HCEC 1CT (cell line): ENCODE measurements at places on chromosomes 16 and 17.

- no peak for DNase-seq
These were observed 212.6 kb downstream of the ABCC12 start for GRCh38 chr16:47943235-47943634.

DNA sequence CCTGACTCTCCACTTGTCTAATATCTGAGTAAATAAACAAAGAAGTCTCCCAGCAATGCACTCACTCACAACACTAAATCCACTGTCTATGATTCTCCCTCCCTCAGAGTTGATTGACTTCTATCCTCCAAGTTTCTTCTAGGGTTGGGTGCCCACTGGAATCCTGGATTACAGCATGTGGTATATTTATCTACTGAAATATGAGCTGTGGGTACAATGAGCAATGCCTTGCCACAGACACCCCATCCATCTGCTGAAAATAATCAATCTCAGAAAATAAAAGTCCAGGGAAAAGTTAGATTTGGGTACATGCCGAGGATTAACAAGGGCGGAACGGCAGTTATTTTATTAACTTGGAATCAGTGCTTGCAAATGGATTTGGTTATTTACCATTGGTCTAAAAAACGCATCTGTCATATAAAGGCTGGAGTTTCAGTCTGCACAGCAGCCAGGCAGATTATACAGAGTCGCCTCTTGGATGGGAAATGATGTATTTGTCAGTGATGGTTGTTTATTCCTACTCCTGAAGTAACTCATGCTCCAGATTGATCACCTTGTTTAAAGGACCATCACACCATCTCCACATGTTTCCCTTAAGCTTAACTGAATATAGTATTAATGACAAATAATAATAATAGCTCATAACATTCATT is 193.9 kb upstream of the SOX9 start:
- no peak for DNase-seq

GRCh38 chr17:49547566-49547965 is 28.1 kb upstream of the NXPH3 start:
- DNase-seq, result no peak

DNA sequence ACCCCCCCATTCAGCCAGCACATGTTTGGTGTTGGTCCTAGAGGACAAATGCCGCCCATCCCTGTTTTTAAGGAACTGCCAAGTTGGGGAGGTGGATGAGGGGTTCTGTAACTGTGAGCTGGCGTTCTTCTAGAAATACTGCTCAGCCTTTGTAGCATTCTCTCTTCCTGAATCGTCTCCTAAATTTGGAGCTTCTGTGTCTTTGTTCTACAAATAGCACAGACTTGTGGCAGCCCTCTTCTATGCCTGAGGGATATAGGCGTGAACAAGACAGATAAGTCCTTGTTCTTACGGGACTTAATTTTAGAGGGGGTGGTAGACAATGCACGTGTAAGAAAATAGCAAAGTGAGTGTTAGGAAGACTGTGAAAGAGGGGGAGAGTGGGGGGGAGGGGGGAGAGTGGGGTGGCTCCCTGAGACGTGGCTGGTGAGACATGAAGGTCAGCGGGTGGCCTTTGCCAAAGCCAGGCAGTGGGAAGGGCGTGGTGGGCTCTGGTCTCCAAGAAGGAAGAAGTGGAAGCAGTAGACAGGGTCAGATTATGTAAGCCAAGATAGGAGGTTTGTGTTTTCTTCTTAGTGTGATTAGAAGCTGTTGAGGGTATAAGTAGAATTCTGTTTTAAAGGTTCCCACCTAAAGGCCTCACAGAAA is 9.9 kb downstream of the MFSD11 start:
- no peak for DNase-seq

DNA sequence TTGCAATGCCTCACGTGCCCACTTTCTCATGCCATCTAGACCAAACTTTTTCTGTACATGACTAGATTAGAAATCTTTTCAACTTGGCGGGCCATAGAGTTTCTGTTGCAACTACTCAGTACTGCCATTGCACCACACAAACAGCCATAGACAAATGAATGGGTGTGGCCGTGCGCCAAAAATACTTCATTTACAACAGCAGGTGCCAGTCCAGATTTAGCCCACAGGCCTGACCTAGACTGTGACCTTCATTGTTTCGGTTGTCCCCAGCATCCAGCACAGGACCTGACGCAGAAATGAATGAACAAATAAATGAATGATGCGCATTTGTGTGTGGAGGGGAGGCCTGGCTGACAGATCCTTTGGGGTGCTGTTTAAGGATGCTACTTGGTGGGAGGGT is 14.3 kb upstream of the PDK2 start:
- DNase-seq, result no peak

GRCh38 chr17:64066716-64067115 is 46.3 kb upstream of the ICAM2 start:
- DNase-seq, result no peak

GRCh38 chr17:63774141-63774968 is at the start of gene DDX42:
TSS of gene DDX42 (plus strand) at chr17:63774170. CDS start at chr17:63787050, 12,880 bp downstream.
- peak; percentile 68 for DNase-seq

GRCh38 chr16:81833751-81834150 is 54.7 kb downstream of the PLCG2 start:
- no peak for DNase-seq

DNA sequence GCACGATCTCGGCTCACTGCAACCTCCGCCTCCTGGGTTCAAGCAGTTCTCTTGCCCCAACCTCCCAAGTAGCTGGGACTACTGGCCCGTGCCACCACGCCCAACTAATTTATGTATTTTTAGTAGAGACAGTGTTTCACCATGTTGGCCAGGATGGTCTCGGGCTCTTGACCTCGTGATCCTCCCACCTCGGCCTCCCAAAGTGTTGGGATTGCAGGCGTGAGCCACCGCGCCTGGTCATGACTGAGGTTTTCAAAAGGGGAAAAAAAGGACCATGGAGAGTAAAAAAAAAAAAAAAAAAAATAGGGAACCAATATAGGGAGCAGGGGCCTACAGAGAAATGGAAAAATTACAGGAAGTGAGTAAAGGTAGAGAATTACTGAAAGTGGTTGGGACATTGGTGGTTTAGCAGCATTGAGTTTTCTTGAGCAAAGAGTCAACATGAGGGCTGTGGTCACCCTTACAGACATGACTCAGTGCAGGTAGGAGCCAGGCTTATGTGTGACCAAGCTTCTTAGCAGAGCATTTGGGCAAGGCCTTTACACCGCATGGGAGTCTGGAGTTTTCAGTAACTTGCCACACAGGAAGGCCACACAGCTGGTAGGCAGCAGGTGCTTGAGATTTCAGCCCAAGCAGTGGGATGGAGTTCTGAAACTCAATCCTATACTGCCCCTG is 447.3 kb downstream of the HS3ST3B1 start:
- no peak for DNase-seq

DNA sequence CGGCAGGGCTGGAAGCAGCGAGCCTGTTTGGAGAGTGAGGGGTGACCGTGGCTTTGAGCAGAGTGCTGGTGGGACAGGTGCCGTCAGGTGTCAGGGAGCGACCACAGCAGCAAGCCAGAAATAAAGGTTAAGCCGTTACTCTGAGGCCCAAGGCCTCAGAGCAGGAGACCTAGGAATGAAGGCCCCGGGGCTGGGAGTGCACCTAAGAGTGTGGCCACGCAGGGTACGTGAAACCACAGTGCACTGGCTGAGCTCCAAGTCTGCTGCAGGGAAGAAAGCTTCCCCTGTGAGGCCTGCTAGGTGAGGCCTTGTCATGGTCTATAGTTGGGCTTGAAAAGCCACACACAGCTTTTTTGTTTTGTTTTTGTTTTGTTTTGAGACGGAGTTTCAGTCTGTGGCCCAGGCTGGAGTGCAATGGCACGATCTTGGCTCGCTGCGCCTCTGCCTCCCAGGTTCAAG is 8.7 kb downstream of the CLUAP1 start:
- DNase-seq, result no peak

GRCh38 chr17:77363821-77364361 is 223.1 kb downstream of the SEC14L1 start:
- DNase-seq, result no peak

DNA sequence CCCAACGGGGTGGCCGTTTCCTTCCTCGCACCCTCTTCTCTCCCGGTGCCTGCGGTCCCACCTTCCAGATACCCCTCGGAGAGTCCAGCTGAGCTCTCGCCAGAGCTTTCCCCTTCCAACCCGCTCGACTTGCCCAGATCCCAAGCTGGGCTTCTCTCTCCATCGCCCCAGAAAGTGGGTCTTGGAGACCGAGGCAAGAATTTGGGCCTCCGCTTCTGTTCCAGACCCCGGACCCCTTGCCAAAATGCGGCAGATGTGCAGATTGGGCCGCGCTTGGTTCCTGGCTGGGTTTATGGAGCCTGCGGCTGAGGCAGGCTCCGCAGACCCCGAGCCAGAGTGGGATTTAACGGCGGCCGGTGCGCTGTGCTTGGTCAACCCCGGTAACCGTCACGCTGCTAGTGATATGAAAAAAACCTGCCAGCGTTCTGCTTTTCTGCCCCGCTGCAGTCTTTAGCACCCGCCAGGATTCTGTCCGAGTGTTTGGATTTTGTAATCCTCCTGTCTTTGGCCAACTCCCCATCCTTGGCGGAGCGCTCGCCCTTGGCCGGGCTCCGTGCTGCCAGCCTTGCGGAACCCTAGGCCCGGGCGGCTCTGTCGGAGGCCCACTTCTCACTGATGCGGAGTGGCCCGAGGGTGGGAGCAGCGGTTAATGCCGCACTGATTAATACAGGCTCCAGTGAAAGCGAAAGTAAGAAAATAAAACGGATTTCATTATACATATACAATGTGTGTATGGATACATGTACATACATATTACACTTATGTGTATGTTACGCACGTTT is 754 bp upstream of the SLFN11 start:
- peak; percentile 71 for DNase-seq

- DNase-seq, result peak; percentile 47
These were observed 2.0 kb upstream of the SCN4A start for GRCh38 chr17:63974594-63975192.

- DNase-seq, result peak; percentile 12
These were observed 47.4 kb downstream of the RBFOX3 start for GRCh38 chr17:79563237-79564013.

DNA sequence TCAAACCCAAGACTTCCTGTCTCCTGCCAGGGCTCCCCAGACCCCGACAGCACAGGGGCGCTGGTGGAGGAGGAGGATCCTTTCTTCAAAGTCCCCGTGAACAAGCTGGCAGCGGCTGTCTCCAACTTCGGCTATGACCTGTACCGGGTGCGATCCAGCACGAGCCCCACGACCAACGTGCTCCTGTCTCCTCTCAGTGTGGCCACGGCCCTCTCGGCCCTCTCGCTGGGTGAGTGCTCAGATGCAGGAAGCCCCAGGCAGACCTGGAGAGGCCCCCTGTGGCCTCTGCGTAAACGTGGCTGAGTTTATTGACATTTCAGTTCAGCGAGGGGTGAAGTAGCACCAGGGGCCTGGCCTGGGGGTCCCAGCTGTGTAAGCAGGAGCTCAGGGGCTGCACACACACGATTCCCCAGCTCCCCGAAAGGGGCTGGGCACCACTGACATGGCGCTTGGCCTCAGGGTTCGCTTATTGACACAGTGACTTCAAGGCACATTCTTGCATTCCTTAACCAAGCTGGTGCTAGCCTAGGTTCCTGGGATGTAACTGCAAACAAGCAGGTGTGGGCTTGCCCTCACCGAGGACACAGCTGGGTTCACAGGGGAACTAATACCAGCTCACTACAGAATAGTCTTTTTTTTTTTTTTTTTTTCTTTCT is 8.1 kb downstream of the SERPINF1 start:
- DNase-seq, result no peak

- no peak for DNase-seq
These were observed 340.3 kb downstream of the FOXL1 start for GRCh38 chr16:86918637-86919036.

GRCh38 chr17:69593351-69593715 is 178.8 kb downstream of the MAP2K6 start:
- DNase-seq, result no peak

GRCh38 chr16:52526116-52526828 is 20.7 kb downstream of the TOX3 start:
- DNase-seq, result no peak

- DNase-seq, result no peak
These were observed 36.2 kb downstream of the STH start for GRCh38 chr17:46035112-46035818.

DNA sequence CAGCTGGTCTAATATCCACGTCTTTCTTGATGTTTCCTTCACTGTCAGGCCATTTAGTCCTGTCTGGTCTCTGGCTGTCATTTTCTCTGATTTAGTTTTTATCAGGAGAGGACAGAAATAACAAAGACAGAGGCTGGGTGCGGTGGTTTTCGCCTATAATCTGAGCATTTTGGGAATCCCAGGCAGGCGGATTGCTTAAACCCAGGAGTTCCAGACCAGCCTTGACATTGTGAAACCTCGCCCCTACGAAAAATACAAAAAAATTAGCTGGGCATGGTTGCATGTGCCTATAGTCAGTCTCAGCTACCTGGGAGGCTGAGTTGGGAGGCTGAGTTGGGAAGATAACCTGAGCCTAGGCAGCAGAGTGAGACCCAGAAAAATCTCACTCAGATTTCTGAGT is 7.1 kb downstream of the SRCAP start:
- no peak for DNase-seq

DNA sequence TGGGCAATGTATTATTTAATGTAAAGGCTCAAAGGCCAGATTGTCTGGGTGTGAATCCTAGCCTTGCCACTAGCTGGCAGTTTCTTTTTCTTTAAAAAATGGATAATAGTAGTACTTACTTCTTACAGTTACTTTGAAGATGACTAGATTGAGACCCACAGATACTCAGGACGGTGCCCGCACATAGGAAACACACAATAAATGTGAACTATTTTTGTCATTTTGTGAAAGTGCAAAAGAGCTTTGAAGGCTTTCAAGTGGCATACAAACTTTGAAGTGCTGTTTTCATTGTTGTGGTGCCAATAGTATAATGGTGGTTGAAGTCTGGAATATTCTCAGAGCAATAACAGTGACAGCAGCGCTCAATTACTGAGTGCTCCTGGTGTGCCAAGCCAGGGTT is 63.6 kb downstream of the OTOA start:
- DNase-seq, result no peak

DNA sequence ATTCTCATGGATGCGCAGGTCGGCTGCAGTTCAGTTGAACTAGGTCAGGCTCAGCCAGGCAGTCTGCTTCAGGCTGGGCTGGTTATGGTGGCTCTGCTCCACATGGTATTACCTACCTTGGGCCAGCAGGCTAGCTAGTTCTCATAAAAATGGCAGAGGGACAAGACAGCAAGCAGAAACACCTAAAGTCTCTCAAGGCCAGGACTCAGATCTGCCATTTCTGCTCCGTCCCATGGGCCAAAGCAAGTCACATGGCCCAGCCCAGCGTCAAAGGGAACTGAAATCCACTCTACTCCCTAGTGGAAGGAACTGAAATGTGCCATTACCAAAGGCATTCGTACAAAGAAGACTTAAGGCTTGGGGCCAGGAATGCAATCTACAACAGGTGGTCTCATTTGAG is 160.0 kb downstream of the TMEM132E start:
- no peak for DNase-seq

- no peak for DNase-seq
These were observed 71.5 kb downstream of the TAOK1 start for GRCh38 chr17:29461483-29462206.

- no peak for DNase-seq
These were observed 7.7 kb upstream of the KRT38 start for GRCh38 chr17:41448506-41448905.

GRCh38 chr17:48910370-48910769 is 2.2 kb downstream of the UBE2Z start:
- no peak for DNase-seq

GRCh38 chr17:77426676-77427386 is 286.1 kb downstream of the SEC14L1 start:
- no peak for DNase-seq
